A172 (cell line): ENCODE measurements at places on chromosomes 1 and 21. TPM values are rescaled to one million over a fixed set of nuclear protein-coding genes. Genes with fewer than 3 reads are reported as not detected.

DNA sequence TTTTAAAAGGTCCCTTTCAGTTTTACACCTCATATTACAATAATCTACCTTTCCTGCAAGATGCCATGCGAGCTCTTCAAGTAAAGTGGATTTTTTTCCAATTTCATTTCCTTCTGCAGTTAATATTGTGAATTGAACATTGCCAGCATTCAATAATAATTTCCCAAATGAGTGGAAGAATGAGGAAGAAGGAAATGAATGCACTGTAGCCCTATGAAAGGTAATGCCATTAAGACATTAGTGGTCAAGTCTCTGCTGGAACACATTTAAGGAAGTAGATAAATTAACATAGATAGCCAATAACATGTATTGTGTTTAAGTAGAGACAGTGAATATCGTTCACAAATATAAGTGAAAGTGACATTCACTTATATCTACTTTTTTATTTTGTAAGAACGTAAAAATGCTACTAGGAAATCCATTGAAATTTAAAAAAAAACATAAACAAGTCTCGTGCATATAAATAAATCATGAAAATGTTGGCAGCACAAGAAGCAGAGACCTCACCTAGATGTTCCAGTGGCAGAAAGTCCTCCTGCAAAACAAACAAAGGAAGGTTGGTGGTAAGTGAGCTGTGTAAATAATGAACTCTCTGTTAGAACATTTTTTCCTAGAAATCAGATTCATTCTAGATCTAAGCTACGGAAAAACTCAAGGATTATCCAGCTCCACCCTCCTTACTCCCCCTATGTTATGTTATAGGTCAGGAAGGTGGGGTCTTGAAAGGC lies 17.7 kb downstream of the FCRL3 start:
- DNase-seq: no peak

DNA sequence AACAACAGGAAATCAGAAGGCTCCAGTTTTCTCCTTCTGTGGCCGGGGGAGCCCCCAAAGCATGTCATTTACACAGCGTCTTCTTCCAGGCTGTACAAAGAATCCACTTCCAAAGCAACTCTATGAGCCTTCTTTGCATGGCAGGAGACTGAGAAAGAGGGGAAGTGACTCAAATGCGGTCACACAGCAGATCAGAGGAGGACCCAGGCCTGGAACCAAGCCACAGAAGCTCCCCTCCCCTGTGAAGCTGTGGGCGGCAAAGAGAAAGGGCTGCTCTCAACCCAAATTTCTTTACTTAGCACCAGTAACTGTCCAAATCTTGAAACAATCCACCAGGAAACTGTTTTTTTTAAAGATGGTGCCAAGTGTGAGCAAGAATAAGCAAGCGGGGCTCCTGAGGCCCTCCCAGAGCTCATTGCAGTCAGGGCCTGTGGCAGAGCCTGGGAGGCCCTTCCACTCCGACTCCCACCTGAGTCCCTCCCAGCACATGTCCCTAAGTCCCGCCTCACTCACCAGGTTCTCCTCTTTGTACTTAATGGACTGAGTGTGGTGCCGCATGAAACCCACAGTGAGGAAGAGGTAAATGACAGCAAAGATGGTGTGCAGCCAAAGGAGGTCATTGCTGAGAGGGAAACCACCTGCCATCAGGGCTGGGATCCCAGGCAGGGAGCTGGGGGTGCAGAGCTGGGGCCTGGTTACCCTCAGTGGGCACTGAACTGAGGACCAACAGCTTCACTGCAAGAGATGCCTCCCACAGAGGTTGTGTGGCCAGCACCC lies 15.9 kb downstream of the TMEM63A start:
- DNase-seq: peak; percentile 83

PAPPA2 gene
- 0.14 and 0.33 TPM in 2 replicates for total RNA-seq

- DNase-seq: no peak
Measured at GRCh38 chr1:34915521-34915920, 13.9 kb downstream of the DLGAP3 start.

GRCh38 chr1:58064166-58064565 lies 482.4 kb downstream of the OMA1 start:
- no peak for DNase-seq

CD1E gene
- not detected in 2 replicates for total RNA-seq

ESPN gene
- total RNA-seq: 4.0 TPM in 1 of 2 replicates, not detected in the other

DNA sequence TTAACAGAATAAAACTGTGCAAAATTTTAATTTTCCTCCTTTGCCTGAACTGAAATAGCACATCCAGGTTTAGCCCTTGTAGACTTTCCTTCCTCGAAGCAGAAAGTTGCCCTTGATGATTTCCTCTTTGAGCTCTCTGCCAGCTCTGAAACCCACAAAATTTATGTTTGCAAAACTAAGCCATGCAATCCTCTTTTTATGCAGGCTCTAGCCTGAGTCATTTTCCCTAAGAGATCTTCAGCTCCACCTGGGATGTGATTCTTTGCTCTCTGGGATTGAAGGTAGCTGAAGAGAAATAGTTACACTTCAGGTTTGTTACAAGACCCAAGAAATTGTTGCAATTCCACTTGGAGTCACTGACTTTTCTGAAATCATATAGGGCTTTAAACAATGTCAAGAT lies 1.4 kb upstream of the F3 start:
- peak; percentile 56 for DNase-seq

NTMT2 gene
- not detected in 2 replicates for total RNA-seq

GRCh38 chr1:39297551-39297950 lies 93.1 kb downstream of the MACF1 start:
- no peak for DNase-seq
